Spinal cord (tissue), 10 donors: ENCODE measurements at places on chromosomes 2 and 18. TPM values are rescaled to one million over a fixed set of nuclear protein-coding genes. Genes with fewer than 3 reads are reported as not detected.

CFAP65 gene
- 4.8 TPM for total RNA-seq

OBSL1 gene
- 145 TPM for total RNA-seq

GLS gene
- 85.1 TPM for total RNA-seq

DNER gene
- 56.5 TPM for total RNA-seq

NCKAP5 gene
- total RNA-seq: 10.6 TPM

CHPF gene
- total RNA-seq: 61.2 TPM

BOLL gene
- total RNA-seq: not detected

HOXD9 gene
- 3.2 TPM for total RNA-seq

PLB1 gene
- total RNA-seq: 5.5 TPM

VWC2L gene
- total RNA-seq: 17.1 TPM

FOSL2 gene
- total RNA-seq: 13.3 TPM

ADNP2 gene
- 18.9 TPM for total RNA-seq

DOK6 gene
- 64.4 TPM for total RNA-seq

OR6B2 gene
- total RNA-seq: not detected

CAPN14 gene
- 0.40 TPM for total RNA-seq

PMAIP1 gene
- total RNA-seq: 1.4 TPM

CXCR1 gene
- 0.89 TPM for total RNA-seq

PRKAG3 gene
- 0.06 TPM for total RNA-seq

WNT10A gene
- not detected for total RNA-seq

IL36B gene
- not detected for total RNA-seq
